ENCODE measurements at places on chromosomes 7 and 10.

GRCh38 chr10:80814147-80814652, 276.5 kb downstream of the SH2D4B start:
- DNase-seq, result no peak

DNA sequence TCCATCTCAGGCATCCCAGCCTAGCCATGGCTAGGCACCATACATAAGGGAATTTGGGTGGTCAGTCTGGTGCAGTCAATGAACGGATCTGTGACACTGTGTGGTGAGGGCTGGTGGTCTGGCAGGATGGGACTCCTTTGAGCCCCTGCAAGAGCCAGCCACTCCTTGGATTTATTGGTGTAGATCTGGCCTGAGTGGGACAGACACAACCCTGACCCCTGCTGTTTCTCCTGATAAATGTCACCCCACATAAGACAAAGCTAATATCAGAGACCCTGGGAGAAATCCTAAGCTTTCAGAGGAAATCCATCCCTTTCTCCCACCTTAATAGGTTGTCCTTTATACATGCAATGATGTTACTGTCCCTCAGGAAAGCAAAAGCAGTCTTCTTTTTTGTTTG, 2.3 kb downstream of the FBXO24 start:
- DNase-seq, result peak; percentile 45

- DNase-seq, result no peak
These were observed 1.2 kb downstream of the TECPR1 start for GRCh38 chr7:98250789-98251188.

DNA sequence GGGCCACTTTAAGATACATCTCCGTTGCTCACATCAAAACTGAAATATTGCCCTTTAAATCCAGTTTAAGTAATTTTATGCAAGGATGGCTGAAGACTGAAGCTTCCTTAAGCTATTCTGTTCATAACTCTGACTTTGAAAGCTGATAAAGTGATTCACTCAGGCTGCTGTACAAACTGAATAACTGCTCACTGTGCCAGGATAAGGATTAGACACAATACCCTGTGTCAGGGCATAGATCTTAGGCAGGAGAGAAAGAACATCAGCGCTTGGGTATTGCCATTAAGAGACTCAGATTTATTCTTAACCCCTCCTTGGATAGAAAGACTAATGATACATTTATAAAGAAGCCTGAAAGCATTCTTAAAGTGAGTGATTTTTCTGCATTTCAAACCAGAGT, 614.5 kb upstream of the ZWINT start:
- DNase-seq, result no peak

DNA sequence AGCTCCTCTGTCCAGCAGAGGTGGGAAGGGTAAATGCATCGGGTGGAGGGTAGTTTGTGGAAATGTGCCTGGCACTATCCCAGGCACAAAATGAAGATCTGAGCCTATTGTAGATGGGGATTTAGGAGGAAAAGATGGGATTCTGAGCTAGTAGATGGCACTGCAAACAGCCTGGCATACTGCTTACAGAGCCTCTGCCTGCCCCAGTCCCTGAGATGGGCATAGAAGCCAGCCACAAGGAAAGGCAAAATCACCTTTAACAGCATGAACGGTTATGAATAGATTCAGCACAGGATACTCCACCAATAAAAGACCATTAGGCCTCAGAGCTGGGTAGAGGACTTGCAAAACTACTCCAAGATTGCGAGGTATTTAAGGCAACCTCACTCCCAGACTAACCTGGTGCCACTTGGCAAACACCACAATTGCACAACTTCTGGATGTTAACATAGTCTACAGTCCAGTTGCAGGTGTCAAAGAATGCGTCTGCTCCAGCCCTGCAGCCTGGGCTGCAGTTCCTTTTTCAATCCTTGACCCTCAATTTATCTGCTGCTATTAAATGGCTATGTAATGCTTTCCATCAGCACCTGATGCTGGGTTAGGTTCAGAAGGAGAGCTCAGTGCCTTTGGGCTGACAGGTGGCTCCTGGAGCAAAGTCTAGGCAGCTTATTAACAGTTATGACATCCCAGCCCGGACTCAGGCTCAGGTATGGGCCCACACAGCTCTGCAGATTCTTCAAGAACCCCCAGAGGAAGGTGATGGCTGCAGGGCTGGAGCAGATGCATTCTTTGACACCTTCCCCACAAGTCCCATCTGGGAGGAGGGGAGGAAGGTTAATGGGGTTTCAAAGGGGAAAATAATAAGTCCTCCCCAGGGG, 34.0 kb downstream of the CDHR3 start:
- DNase-seq, result no peak

- no peak for DNase-seq
These were observed 96.8 kb downstream of the CDK14 start for GRCh38 chr7:90692947-90693346.

- no peak for DNase-seq
These were observed 2.9 kb downstream of the CELF2 start for GRCh38 chr10:11020548-11020942.

DNA sequence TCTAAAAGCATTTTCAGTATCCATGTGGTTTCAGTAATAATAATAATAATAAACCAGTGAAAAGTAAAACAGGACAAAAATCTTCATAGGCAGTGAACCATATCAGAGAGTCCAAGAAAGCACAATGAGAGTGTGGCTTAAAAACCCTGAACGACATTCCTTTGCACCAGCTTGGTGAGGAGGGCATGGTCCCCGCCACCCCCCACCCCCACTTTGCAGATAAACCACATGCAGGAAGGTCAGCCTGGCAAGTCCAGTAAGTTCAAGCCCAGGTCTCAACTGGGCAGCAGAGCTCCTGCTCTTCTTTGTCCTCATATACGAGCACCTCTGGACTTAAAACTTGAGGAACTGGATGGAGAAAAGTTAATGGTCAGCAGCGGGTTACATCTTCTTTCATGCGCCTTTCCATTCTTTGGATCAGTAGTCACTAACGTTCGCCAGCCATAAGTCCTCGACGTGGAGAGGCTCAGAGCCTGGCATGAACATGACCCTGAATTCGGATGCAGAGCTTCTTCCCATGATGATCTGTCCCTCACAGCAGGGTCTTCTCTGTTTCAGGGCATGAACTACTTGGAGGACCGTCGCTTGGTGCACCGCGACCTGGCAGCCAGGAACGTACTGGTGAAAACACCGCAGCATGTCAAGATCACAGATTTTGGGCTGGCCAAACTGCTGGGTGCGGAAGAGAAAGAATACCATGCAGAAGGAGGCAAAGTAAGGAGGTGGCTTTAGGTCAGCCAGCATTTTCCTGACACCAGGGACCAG, 172.5 kb downstream of the EGFR start:
- no peak for DNase-seq

GRCh38 chr7:80764132-80764531, 125.7 kb downstream of the CD36 start:
- no peak for DNase-seq

DNA sequence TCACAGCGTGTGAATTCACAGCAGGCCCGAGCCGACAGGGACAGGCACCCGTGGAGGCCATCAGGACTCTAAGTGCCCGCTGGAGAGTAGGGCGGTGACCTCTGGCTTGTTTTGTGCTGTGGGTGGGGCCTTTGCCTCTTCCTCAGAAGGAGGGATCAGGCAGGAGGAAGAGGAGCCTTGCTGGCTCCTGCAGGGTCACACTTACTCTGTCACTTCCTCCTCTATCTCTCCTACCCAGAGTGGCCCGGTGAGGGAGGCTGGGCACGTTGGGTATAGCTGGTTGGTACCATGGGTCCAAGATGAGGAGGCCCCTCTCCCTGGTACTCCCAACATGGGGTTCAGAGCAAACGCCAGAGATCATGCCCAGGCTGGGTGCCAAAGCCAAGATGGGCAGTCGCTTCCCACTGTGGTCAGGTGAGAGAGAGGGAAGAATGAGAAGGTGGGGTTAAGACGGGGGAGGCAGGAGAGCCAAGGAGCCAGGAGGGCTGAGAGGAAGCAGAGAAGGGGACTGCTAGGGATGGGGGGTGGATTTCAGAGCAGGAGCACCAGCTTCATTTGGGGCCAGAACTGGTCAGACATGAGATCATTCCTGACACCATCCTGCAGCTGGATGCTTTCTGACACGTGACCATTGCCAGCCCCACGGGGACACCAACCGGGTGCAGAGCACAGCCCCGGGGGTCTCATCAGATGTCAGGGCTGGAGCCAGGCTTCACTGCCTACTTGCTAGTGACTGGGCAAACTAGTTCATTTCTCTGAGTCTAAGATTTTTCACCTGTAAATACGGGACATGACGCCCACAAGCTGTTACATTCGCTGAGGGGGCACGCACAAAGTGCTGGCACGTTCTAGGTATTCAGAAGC, 54.8 kb upstream of the CACUL1 start:
- no peak for DNase-seq

DNA sequence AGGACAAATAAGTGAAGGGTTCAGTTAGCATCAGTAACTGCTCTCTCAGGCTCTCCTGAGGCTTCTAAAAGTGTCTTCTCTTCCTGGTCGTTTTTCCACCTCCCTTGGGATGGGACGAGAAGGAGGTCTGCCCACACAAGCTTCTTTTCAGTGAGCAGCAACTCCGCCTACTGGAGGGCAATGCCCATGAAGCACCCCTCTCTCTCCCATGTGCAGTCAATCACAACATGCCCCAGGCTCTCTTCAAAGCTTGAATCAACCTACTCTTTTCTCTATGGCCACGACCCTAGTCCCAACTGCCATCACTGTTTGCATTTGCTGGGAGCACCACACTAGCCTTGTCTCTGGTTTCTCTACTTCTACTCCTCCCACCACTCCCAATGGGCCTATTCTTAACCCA, 135.6 kb downstream of the RPS24 start:
- DNase-seq, result no peak

- DNase-seq, result no peak
These were observed 41.1 kb downstream of the VIPR2 start for GRCh38 chr7:159103382-159104187.

DNA sequence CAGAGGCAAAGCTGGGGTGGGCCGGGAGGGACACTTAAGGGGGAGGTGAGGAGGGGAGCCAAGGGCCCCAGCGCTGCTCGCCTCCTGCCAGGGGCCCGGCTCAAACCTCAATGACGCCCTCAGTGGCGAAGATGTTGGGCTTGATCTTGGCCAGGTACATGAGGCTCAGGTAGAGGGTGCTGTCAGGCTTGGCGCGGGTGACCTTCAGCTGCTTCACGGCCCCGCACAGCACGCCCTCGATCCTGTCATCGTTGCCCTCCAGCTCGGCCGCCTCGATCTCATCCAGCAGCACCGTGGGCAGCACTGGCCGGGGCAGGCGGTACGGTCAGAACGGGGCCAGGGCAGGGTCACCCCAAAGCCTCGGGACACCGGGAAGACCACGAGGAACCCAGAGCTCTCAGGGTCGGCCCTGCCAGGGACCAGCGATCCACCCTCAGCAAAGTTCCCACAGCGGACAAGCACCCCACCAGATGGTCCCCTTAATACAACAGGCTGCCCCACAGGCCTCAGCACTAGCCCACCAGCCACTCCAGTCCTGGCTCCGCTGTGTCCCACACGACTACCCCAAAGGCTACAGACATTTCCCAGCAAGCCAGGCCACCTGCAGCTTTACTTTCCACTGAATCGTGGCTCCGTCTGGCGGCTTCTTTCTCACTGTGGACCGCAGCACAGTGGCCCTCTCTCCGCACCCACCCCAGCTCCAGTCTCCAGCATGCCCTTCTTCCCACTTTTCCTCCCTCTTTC, 4.0 kb downstream of the INTS1 start:
- no peak for DNase-seq

- no peak for DNase-seq
These were observed at the start of gene C1QL3 for GRCh38 chr10:16521311-16522016. TSS of gene C1QL3 (minus strand) at chr10:16521879. CDS start at chr10:16521065, 814 bp downstream.

DNA sequence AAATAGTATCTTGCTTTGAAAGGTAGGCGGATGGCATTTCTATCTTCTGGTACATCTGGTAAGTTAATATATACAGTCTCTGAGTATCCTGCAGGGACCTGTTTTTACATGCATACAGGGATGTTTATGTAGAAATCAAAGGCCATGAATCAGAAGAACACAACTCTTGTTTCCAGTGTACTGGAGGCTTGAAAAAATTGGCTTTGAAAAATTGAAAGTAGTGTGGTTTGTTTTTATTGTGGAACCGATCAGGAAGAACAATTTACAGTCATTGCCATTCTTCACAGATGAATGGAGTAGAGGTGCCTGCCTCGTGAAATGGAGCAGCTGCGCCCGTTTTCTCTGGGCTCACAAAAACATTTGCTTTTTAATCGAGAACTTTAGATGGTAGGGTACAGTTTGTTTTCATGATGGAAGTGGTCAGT, 54.0 kb upstream of the RPA3 start:
- no peak for DNase-seq

DNA sequence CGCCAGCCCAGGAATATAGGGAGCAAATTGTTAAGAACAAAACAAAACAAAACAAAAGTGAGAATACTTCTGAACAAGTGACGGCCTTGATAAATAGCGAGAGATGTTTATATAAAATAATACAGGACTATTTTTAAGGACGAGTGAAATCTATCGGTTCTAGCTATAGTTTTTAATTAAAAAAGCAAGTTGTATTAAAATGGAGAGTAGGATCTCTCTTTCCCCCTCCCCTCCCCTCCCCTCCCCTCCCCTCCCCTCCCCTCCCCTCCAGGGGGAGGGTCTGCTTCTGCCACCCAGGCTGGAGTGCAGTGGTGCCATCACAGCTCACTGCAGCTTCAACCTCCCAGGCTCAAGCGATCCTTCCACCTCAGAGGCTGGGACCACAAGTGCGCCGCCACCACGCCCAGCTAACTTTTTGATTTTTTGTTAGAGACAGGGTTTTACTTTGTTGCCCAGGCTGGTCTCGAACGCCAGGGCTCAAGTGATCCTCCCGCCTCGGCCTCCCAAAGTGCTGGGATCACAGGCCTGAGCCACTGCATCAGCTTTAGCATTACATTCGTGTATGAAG, 440 bp upstream of the TCAF1 start:
- DNase-seq, result no peak

- no peak for DNase-seq
These were observed 34.2 kb downstream of the TYW1B start for GRCh38 chr7:72793791-72794190.

DNA sequence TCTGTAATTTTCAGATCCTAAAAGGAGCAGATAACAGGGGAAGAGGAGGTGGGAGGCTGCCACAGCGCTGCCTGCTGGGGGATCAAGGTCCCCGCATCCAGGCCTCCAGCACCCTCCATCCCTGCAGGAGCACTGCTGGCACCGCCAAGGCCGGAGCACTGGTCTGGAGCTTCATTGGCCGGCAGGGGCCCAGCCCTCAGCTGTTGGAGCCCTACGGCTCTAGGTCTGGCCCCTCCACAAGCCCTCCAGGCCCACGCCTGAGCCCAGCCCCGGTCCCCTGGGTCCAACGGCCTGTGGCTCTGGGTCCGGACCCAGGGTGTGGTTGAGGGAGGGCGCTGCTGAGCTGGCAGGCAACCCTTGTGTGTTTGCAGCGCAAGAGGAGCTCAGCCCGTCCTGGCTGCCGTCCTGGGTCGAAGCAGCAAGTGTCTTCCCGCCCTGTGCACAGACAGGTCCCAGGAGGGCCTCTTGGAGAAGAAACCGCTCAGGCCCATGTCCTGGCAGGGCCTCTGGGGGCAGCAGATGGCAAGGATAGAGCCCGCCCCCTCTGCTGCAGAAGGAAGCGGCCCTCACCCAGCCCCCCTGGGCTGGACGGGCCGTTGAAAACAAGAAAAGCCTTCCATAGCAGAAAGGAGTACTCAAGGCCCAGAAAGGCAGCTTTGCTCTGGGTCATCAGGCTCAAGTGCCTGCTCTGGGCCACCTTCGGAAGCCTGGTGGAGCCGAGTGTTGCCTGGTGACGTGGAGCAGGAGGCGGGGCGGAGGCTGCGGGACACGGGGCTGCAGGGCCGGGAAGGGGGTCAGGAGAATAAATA, 54.3 kb upstream of the TNRC18 start:
- no peak for DNase-seq

All from A549 (cell line).